Stimulated activated CD4-positive, alpha-beta T cell treated with anti-CD3 and anti-CD28 coated beads, Interleukin-4, amount 100 ng/mL, for 48 hours (primary cell): ENCODE measurements at places on chromosomes 2 and 18.

GRCh38 chr18:51196118-51196810, 1.2 kb downstream of the MEX3C start:
- peak; percentile 38 for DNase-seq

GRCh38 chr2:105373344-105373781, 25.5 kb downstream of the FHL2 start:
- DNase-seq: no peak

GRCh38 chr2:21800356-21800755, 676.6 kb downstream of the TDRD15 start:
- DNase-seq: no peak

DNA sequence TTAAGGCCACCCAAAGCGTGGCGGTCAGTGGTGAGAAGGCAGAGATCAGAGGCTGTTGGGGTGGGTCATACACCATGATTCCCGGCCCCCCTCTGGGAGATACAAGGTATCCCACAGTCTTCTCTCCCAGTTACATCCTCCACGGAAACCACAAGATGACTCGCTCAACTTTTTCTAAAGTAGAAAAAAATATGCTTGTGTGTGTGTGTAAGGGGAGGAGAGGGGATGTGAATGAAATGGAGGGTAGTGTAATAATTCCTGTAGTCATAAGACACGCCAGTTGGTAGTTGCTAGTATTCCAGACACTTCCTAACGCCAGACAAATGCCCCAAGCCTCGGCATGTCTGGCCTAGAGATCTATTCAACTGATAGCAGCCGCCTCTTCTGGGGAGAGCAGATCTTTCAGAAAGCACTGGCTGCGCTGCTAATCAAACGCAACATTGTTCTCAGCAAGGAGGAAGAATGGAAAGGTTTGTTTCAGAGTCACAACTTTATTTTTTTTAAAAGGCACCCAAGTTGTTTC, 143.5 kb downstream of the TGIF1 start:
- no peak for DNase-seq

DNA sequence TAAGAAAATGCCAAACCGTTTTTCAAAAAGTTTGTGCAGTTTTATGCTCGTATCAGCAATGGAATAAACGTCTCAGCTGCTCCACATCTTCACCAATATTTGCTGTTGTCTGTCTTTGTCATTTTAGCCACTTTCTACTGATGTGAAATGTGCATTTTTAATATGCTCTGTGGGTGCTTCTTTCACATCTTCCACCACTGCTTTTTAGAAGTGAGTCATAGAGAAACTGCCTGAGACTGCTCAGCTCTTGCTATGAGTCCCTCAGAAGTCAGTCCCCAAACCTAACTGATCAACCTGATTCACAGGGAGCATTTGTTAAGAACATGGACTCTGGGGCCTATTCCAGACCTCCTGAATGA, 41.0 kb upstream of the EPC2 start:
- DNase-seq: no peak

DNA sequence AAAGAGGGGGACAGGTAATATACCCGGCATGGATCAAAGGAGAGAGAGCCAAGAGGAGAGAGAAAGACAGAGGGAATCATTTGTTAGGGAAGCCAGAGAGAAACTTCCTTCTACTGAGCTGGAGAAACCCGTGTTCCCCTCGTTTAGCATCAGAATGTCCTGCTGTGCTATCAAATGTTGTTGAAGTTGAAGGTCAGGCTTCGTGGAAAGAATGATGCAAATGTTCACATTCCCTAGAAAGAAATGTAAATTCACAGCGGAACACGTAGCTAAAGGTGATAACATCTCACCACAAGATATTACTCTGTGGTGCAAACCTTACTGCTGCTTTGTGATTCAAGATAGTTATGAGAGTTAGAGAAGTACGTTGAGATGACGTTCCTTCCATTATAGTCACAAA, 258.1 kb downstream of the LNPK start:
- DNase-seq: no peak

DNA sequence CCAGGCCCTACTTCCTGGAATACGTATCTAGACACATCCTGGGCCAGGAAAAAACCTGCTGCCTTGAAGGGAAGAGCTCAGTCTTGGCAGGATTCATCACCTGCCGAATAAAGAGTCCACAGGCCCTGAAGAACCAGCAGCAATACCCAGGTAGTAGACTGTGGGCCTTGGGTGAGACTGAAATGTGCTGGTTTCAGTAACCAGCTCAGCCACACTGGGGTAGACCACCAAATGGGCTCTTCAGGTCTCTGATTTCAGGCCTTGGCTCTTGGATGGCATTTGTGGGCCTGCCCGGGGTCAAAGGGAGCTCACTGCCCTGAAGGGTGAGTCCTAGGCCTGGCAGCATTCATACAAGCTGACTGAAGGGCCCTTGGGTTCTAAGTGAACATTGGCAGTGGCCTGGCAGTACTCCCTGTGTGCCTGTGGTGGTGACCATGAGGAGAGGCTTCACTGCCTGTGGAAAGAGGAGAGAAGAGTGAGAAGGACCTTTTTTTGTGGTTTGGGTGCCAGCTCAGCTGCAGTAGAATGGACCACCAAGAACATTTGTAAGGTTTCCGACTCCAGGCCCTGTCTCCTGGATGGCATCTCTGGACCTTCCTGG, 175.1 kb downstream of the ANKRD30B start:
- no peak for DNase-seq

DNA sequence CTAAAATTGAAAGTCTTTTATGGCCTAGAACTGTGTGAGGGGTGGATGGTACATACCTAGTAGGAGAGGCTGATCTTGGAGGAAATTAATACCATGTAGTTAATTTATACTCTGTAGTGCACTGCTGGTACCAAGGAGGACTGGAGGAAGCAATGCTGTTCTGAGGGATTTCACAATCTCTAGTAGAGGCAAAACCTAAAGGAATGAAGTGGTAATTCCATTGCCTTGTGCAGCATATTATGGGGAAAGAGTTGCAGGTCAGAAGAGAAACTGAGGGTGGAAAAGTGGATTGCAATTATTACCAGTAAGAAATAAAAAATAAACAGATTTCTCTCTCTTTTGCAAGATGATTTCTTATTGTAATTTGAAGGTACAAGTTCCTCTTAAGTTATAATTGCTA, 2.2 kb downstream of the ABI2 start:
- no peak for DNase-seq

DNA sequence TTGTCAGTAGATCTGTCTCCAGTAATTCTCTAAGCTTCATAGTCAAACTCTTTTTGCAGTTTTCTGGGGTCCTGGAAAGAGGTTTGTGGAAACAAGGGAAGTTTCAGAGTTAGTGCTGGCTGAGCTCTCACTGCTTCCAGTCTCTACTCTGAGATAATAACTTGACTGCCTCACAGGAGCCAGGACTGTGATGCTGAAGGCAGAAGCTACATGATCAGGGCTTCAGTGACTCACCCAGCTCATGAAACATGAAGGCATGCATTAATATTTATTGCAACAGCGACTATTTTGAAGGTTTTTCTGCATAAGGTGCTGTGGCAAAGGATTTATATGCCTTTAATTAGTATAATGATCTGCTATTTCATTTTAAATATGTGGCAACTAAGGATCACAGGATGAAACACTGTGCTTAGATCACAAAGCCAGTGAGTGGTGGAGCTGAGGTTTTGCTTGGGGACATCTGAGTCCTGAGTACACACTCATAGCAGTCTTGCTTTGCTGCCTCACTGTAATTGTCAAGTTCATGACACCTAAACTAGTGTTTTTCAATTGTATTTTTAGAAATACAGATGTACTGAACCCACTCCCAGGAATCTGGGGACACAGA, 448.4 kb upstream of the GCFC2 start:
- DNase-seq: no peak

DNA sequence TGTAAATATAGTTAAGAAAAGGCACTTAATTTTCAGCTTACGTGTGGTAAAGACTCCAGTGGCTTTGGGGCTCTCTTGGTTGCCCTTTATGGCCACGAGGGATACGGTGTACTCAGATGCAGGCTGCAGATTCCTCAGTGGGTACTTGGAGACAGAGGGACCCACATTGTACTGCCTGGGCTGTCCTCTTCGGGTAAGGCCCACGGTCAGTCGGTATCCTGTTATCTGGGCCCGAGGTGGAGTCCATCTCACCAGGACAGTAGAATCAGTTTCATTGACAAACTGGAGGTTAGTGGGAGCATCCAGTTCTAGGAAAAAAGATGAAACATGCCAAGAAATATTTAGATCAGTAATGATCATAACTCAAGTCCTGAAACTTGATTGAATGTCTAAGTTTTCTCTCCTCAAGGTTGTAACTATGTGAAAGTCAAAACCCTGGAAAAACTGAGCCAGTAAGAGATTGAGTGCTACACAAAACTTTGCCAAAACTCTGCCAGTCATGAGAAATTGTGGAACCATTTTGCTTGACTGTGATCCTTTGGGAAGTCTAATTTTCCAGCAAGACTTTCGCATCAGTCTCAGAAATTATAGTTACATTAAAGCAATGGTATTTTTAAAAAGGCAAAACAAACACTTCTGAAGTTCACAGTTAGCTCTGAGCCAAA, 31.4 kb downstream of the FN1 start:
- DNase-seq: no peak

DNA sequence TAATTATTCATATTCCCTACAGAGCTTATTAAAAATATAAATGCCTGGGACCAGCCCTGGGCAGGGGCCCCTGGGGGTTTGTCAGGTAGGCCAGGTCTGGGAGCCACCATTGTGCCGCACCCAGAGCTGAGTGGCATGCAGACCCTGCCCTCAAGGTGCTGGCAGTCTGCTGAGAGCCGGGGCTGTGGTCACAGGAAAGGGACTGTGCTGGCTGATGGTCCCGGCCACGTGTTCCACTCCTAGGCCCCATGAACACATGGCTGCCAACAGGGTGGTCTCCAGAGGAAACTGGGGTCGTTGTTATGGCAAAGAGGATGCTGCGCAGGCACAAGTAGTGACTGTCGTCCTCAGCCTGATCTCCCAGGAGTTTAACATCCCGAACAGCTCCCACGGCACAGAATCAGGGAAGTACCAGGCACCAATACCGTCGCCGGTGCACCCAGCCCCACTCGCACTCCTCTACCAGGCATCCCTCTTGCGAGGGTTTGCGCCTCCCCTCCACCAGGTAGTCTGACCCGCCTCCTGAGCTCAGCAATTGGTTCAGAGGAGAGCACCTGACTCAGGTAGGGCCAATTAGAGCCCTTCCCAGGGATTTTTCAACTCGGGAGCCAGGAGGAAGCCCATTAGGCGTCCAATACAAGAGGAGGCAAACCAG, 39.2 kb upstream of the BIN1 start:
- no peak for DNase-seq

- DNase-seq: no peak
Observed at GRCh38 chr2:224369028-224369632, 32.8 kb downstream of the FAM124B start.

- no peak for DNase-seq
Observed at GRCh38 chr2:108591163-108591562, 56.9 kb downstream of the LIMS1 start.

GRCh38 chr2:85421260-85422071, 3.0 kb downstream of the SH2D6 start:
- DNase-seq: no peak

- no peak for DNase-seq
Observed at GRCh38 chr2:43194121-43194869, 32.1 kb downstream of the ZFP36L2 start.

- DNase-seq: no peak
Observed at GRCh38 chr18:42086288-42086687, 131.3 kb downstream of the PIK3C3 start.

GRCh38 chr18:77099485-77100370, 32.9 kb downstream of the MBP start:
- DNase-seq: no peak

- peak; percentile 8 for DNase-seq
Observed at GRCh38 chr2:131104487-131105155, 515 bp upstream of the PLEKHB2 start.

DNA sequence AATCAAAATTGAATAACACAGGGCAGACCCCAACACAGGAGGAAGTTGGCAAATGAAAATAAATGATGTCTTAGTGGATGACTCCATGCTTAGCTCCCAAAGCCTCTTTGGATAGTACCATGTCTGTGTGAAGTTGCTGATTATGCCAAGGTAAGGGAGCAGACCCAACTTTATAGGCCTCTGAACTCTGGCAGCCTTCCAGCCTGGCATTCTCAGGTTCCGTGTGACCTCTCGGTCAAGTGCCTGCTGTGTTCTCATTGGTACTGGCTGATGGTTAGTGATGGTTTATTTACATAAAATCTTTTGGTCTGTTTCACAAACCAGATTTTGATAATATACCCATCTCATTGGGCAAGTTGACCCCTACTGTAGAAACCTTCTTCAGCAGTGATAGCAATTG, 112.2 kb upstream of the TTC39C start:
- DNase-seq: no peak

- DNase-seq: no peak
Observed at GRCh38 chr2:121008975-121009374, 273.3 kb downstream of the GLI2 start.
